Fibroblast of lung (primary cell): ENCODE measurements at places on chromosomes 2 and 18. TPM values are rescaled to one million over a fixed set of nuclear protein-coding genes. Genes with fewer than 3 reads are reported as not detected.
A peak's percentile ranks its signal among the peaks of the same experiment; 100 is the strongest.

DNA sequence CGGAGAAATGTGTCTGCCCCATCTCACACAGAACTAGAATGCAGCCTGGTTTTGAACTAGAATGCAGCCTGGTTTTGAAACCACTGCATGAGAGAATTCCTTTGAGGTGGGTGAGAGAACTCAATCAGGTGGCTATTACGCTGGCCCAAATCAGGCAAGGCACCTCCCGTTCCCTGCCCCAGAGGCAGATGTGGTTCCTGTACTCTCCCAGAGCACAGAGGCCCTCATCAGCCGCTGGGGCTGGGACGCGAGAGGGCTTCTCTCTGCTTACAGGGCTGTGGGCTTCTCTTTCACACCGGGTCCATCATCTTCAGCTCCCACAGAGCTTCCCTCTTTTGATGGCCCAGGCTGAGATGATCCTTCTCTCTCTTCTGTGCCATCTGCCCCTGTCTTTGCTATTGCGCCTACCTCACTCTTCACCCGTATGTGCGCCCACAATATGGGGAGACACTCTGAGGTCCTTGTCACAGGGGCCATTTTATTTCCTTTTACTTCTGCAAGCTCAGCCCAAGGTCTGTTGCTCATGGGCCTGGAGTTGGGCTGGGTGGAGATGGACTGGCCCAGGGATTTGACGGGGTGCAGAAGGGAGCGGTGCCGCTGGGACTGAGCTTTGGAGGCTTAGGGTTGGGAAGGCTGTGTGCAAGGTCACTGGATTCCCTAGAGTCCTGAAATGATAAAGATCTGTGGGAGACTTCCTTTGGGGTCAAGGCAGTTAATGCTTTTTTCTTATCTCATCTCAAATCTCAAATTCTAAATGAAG lies 84.4 kb upstream of the HS6ST1 start:
- no peaks in the 10 kb centered on the region for H3K4me1 ChIP-seq
- H3K27ac ChIP-seq: no peak overlapping the region
- DNase-seq: no peak
- H3K36me3 ChIP-seq: no peaks in the 10 kb centered on the region
- H3K27me3 ChIP-seq: no peaks in the 10 kb centered on the region
- H3K4me3 ChIP-seq: no peak overlapping the region

DNA sequence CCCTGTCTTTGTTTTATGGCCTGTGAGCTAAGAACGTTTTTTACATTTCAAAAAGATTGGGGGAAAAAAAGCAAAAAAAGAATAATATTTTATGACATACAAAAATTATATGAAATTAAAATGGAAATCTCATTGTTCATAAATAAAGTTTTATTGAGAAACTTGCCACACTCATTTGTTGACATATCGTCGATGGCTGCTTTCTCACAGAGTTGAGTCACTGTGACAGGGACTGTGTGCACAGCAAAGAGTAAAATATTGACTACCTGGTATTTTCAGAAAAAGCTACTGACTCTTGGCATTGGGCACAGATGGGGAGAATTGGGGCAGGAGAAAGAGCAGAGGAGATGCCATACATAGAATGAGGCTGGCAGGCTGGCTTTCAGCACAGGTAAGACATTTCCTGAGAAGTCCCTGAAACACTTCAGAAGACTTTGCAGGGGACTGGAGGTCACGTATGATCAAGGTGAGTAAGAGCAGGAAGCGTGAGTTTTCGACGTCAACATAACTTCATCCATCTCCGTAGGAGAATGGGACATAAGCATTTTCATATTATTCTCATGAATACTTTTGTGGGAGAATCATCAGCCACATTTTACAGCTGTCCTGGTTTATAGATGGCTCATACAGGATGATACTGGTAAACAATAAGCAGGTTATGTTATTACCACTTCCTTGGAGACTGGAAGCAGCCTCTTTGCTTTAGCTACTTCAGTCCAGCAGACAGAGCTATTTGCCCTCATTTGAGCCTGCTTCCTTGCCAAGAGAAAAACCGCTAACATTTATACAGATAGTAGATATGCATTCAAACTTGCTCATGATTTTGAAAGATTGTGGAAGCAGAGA lies 32.5 kb upstream of the PUM2 start:
- peak; percentile 55 for DNase-seq
- no peaks in the 10 kb centered on the region for H3K27me3 ChIP-seq
- no peak overlapping the region for H3K27ac ChIP-seq
- H3K36me3 ChIP-seq: no peaks in the 10 kb centered on the region
- H3K4me1 ChIP-seq: no peaks in the 10 kb centered on the region
- H3K4me3 ChIP-seq: no peak overlapping the region

GRCh38 chr18:36181441-36181840 lies 5.9 kb upstream of the MOCOS start:
- no peaks in the 10 kb centered on the region for H3K36me3 ChIP-seq
- no peaks in the 10 kb centered on the region for H3K27me3 ChIP-seq
- no peak for DNase-seq
- H3K4me1 ChIP-seq: peaks cover 7% of the 10 kb centered on the region

GRCh38 chr2:51379997-51380396 lies 348.1 kb upstream of the NRXN1 start:
- no peaks in the 10 kb centered on the region for H3K36me3 ChIP-seq
- no peak for DNase-seq

- H3K27ac ChIP-seq: no peak overlapping the region
- H3K4me1 ChIP-seq: no peaks in the 10 kb centered on the region
- no peaks in the 10 kb centered on the region for H3K27me3 ChIP-seq
- no peak overlapping the region for H3K4me3 ChIP-seq
- H3K36me3 ChIP-seq: no peaks in the 10 kb centered on the region
Measured at GRCh38 chr2:168796583-168797285, 5.7 kb upstream of the NOSTRIN start.

PRSS56 gene
- not detected in 2 replicates for polyA plus RNA-seq

GNAL gene
- 0.05 and 0.16 TPM in 2 replicates for polyA plus RNA-seq

FSHR gene
- not detected in 2 replicates for polyA plus RNA-seq
